ENCODE measurements at places on chromosomes 6 and 20. TPM values are rescaled to one million over a fixed set of nuclear protein-coding genes. Genes with fewer than 3 reads are reported as not detected.

Gene PSMB8
- 5.8 TPM for total RNA-seq

Gene ULBP3
- 14.1 TPM for total RNA-seq

Gene FANCE
- total RNA-seq: 8.8 TPM

Gene IMPG1
- not detected for total RNA-seq

Gene DLL1
- 11.3 TPM for total RNA-seq

Gene EDN3
- total RNA-seq: 2.3 TPM

Gene OPRL1
- 33.4 TPM for total RNA-seq

Gene MMS22L
- total RNA-seq: 14.3 TPM

Gene ID4
- 309 TPM for total RNA-seq

Gene SIGLEC1
- total RNA-seq: 0.23 TPM

Gene TPD52L1
- total RNA-seq: 24.7 TPM

Gene B4GALT5
- 76.8 TPM for total RNA-seq

Gene RARS2
- 51.4 TPM for total RNA-seq

Gene ITPR3
- 1.8 TPM for total RNA-seq

Gene ACTL10
- total RNA-seq: 0.46 TPM

Gene DDX43
- total RNA-seq: 0.46 TPM

Gene NT5DC1
- 6.5 TPM for total RNA-seq

Gene DSP
- 6.2 TPM for total RNA-seq

Gene OOEP
- total RNA-seq: not detected

Gene SLPI
- total RNA-seq: not detected

Gene ENPP4
- total RNA-seq: 41.8 TPM

Gene ROMO1
- total RNA-seq: 66.0 TPM

Gene PTPRT
- 41.5 TPM for total RNA-seq

Gene GSTA2
- not detected for total RNA-seq

Gene SLC22A2
- total RNA-seq: 0.46 TPM

Gene HAO1
- total RNA-seq: not detected

Gene ADAM33
- total RNA-seq: 2.5 TPM

Gene BMP7
- total RNA-seq: 23.3 TPM

Gene GJA1
- total RNA-seq: 218 TPM

Gene PNLDC1
- total RNA-seq: 0.23 TPM

Gene OLIG3
- 0.23 TPM for total RNA-seq

Gene PTGIS
- 11.1 TPM for total RNA-seq

Gene SLC16A10
- total RNA-seq: 20.1 TPM

Gene NOX3
- total RNA-seq: not detected

Gene ANKS1A
- total RNA-seq: 30.9 TPM

Gene EFCAB8
- total RNA-seq: not detected

Gene MDC1
- total RNA-seq: 6.5 TPM

Gene GNL1
- total RNA-seq: 49.4 TPM

Gene SFT2D1
- 21.9 TPM for total RNA-seq

Gene EPPIN
- not detected for total RNA-seq

Gene SULF2
- total RNA-seq: 52.6 TPM
